ENCODE measurements at places on chromosomes 3 and 15.
A peak's percentile ranks its signal among the peaks of the same experiment; 100 is the strongest.

DNA sequence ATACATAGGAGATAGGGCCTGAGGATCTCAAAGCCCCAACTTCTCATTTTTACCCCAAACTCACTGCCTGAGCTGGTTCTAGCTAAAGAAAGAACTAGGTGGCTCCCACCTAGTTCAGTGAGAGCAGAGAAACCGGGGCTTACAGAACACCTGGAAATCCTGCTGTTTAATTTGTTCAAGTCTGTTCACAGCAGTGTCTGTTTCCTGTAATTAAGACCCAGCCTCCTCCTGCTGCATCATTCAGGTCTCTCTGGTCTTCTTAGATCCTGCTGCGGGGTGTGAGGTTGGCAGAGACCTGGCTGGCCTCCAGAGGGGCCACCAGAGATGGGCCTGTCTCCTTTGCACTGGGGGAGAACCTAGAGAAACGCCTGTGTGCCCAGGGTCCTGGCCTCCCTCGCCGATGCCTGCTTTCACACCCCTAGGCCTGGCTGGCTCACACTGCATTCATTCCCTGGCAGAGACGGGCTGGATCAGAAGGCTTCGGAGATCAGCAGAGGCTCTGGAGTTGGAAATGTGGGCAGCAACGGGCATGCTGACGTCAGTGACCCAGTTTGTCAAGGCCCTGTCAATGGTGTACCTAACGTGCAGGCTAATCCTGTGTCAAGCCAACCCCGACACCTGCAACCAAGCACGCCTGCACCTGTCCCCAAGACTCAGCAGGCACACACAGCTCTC, 4.9 kb upstream of the CHRNA3 start:
- DNase-seq: no peak

DNA sequence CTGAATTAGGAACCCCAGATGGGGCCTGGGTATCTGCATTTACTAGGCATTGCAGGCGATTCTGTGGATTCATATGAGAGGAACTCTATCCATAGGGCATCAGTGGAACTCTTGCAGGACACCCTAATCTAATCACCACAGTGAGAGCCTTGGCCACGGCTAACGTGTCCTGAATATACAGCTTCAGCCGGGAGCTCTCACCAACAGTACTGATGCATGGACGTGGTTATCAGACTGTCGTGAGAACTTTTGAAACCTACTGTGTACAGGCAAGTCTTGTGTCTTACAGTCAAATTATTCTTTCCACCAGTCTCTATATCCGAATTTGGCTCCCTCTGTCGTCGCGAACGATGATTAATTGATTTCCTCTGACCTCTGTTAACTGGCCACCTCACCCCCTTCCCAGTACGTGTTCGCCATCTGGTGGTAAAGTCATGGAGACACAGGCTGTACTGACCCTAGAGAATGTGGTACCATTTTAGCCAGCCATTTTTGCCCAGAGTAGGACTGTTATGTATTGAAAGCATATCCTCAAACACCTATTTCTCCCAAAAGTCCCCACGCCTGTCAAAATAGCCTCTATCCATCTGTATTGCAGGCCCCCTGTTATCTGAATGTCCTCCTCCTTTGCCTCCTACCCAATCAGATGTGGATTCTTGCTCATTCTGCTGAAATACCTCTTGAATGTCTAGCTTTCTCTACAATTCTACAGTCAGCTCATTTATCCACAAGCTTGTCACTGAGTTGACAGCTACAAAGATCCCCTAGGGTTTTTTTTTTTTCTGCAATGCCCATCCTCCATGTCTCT, 39.7 kb downstream of the GLDN start:
- DNase-seq: peak; percentile 47

GRCh38 chr3:53216723-53217122, 39.1 kb downstream of the TKT start:
- no peak for DNase-seq

- no peak for DNase-seq
Observed at GRCh38 chr15:74442063-74442462, 8.3 kb upstream of the SEMA7A start.

- no peak for DNase-seq
Observed at GRCh38 chr15:78203346-78204225, 30.8 kb downstream of the ACSBG1 start.

DNA sequence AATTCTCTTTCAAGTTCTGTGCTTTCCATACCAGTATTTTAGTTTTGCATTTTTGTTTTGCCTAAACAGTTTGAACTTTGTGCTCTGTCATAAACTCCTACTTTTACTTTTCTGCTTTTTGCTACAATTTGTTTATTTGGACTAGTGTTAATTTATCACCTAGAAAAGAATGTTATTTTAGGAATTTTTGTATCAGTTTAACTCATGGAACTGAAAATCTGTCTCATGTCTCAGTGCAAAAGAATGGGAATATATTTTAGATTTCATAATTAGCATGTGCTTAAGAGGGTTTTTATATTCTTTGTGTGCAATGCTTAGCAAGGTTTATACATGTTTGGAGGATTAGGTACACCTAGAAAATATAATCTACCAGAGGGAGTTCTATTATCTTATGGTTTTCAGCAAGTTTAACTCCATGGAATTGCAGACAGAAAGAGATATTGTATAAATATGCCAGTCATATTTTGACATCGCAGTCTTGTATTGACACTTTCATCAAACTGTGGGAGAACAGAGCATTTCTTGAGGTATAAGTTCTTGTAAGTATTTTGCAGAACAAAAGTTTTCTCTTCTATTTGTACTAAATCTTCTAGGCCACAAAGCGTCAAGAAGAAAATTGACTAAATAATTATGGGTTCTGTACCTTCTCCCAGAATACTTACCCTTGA, 409.9 kb downstream of the RBMS3 start:
- no peak for DNase-seq

DNA sequence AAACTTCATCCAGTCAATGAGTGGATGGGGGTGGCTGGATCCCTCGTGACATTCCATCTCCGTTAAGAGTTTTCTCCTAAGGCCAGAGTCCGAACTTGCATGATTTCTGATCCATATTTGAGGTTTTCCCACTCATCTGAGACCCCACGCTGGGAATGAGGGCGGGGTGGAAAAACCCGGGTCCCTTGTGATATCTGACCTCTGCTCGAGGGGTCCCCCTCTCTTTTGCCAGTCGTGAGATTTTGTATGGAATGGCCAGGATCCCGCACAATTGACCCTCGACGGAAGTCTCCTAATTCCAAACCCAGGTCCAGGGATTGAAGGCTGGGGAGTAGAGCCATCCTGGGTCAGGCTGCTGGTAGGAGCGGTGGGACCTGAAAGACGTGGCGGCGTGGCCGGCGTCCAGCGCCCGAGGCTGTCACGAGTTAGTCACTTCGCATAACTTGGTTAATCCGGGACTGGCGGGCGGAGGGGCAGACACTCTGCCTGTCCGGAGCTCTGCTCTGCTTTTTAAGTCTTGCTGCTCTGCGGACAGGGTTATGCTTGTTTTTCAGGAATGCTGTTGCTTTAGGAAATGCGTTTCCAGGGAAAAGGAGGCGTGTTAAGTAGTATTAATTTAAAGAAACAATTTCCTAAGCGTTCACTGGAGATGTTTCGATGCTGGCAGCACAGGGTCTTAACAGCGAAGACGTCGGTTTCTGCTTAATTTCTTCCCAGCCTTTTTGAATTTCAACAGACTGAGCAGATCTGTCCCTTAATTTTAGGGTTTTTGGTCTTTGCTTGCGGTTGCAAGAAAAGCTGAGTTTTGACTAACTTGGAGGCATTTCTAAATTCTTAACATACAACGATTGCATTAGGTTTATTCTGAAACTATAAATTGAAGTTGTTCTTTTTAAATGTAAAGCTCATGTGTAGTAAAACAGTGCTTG, 69.7 kb upstream of the LRRFIP2 start:
- DNase-seq: no peak

GRCh38 chr3:188516515-188516914, 362.6 kb downstream of the LPP start:
- DNase-seq: no peak

DNA sequence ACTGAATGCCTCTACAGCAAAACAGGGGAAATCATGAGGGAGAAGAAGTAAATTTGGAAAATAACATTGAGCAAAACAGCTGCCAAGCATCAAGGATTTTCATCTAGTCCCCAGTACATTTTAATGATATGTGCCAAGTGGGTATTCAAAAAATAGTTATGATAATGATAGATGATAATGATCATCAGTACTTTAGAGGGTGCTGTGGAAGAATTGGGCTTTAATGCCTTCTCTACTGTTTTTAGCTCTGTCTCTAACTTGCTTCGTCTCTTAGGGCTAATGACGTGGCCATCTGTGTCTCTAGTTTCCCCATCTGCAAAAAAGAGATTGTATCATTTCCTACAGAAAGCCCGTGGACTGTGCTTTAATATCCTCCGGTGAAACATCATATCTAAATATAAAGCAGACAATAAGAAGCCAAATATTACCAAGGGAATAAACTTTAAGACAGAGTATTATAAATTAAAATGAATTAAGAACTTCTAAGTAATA, 10.2 kb upstream of the FSIP1 start:
- no peak for DNase-seq

DNA sequence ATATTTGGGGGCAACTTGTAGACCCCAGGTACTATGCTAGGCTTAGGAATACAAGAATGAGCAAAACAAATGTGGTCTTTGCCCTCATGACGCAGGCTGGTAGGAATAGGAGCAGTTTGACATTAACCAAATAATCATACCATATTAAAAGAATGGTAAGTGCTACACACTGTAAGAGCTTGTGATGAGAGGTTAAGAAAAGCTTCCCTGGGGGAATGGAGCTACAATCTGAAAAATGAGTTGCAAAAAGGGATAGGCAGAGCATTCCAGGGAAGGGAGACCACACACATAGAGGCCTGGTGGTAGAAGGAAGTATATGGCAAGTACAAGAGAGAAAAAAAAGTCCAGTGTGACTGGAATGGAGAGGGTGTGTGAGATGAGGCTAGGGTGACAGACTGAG, 37.3 kb downstream of the TMOD3 start:
- DNase-seq: no peak

DNA sequence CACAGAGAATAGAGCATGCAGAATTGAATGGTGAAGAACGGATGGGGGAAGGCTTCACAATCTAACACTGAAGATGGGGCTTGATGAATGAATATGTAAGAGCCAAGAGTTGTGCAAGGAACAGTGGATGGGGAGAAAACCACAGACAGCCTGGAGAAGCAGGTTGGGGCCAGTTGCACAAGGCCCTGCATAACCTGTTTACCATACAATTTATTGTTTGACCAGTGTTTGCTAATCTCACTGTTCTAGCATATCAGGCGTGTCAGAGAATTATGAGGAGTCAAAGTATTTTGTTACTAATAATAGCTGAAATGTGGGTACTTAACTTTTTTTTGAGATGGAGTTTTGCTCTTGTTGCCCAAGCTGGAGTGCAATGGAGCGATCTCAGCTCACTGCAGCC, 36.4 kb downstream of the LINS1 start:
- DNase-seq: no peak

GRCh38 chr3:52915294-52915693, 17.9 kb upstream of the STIMATE start:
- no peak for DNase-seq

- no peak for DNase-seq
Observed at GRCh38 chr3:127717357-127718244, 44.8 kb downstream of the ABTB1 start.

DNA sequence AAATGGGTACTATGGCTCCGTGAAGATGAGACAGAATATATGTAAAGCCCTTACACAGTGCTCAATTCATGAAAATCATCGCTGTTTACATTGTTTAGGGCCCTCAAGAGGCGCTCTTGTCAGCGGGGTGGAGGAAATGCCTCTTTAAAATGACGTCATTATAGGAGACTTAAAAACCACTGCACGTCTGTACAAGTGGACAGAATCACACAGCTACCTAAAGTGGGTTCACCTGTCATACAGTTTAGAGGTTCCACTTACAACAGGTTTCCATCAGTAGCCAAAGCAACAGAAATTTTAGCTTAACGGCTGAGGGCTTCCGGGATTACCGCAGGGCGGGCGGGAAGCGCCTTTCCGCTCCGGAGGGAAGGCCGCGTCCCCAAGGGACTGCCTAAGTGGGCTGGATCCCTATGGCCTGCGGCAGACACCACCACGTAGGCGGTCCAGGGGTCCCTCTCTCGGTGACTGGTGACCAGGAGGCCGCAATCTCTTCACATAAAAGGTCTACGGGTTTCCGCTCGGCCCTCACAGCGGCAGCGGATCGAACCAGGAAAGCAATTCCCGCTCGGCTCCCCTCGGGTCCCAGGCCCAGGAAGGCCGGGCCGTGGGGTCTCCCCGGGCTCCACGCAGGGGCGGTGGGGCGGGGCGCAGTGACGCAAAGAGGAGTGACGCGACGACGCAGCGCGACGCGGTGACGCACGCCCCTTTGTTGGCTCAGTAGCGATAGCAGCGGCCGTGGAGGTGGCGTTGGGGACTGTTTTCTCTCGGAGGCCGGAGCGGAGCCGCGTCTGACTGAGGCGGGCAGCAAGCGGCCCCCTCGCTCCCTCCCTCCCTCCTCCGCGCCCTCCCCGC, at the start of gene ARIH1:
Gene ARIH1, plus strand, starts transcription at position 717 of the 852 bp plus-strand sequence. CDS start 310 bp downstream, outside the sequence.
- peak; percentile 49 for DNase-seq

DNA sequence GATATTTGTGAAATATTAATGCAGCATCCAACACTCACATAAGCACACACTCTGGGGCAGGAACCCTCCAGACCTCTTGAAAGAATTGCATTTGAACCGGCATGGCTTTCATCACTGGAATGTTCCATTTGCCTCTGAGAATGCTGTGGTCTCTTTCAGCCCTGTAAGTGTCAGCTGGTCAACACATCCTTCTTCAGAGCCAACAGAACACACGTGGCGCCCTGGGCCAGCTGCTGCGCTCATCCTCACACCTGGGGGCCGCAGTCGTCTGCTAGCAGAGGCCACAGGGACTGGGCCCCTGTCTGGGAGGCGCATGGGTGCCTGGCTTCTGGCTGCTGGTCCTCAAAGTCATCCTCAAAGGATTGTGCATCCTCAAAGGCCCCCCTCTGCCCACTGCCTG, 71.4 kb upstream of the HERC1 start:
- DNase-seq: no peak

- no peak for DNase-seq
Observed at GRCh38 chr15:25905140-25905539, 42.0 kb upstream of the ATP10A start.

GRCh38 chr15:45182996-45183395, 4.8 kb downstream of the SHF start:
- DNase-seq: no peak

DNA sequence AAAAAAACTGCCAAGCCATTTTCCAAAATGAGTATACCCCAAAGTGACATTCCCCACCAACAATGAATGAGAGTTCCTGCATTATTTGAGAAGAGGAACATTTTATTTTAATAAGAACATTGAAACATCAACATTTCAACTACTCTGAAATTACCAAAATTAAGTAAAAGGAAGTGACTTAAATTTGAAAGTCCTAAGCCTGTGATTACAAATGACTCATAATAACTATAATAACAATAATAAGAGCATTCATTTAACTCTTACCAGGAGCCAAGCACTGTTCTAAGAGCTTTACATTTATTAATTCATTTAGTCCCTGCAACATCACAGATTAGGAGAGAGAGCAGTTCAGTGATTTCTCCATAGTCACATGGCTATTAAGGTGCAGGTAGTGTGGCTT, 32.4 kb downstream of the LRRC28 start:
- no peak for DNase-seq

- no peak for DNase-seq
Observed at GRCh38 chr3:149541091-149541491, 66.6 kb downstream of the TM4SF4 start.

GRCh38 chr15:92294759-92295158, 98.9 kb upstream of the ST8SIA2 start:
- DNase-seq: no peak
